ENCODE measurements at places on chromosomes 4 and X.

DNA sequence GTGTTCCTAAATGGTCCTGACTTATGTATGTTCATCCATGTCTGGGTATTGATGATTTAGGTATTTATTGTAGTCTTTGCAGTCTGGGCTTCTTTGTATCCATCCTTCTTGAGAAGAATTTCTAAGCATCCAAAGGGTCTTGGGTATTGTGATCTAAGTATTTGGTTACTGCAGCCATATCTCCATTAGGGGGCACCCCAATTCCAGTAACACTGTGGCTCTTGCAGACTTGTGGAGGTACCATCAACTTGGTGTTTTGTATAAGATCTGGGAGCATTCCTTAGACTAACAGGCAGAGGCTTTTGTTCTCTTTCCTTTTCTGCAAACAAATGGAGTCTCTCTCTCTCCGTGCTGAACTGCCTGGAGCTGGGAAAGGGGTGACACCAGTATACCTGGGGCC is 113.7 kb upstream of the NEXMIF start:
- no peak for DNase-seq

DNA sequence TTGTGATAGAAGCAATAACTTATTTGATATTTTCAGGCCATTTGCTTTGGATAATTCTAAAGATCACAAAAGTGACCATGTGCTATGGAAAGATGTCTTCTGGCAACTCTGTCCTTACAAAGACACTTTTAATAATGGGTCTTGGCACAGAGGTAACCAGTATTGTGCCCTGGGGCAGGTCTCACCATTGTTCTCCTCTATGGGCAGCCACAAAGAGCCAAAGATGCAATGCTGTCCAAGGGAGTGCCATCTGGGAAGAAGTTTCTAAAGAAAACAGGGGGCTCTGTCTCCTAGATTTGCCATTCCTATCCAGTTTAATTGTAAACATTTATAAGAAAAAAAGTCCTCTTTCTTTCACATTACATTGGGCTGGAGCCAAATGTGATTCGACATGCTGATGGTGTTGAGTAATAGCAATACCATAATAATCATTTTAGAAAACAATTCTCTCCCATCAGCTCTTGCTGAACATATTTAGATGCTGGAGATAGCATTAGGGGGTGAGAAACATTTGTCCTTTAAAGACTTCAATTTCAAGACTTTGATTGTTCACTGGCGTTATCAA is 179.9 kb downstream of the KIT start:
- DNase-seq = no peak

DNA sequence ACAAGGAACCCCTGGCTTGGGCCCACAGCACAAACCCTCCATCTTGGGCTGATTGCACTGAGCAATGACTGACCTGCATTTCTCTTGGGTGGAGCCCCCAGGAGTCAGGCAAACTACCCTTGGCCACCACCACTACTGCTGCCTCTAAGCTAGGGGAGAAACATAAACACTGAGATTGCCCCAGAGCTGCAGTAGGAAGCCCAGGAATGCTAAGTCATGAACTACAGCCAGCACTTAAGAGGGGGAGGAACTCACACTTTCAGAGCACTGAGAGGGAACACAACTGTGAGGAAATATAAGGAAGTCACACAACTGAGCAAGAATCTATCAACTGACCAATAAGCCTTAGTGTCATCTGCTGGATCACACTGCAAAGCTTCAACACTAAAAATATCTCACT is 111.6 kb upstream of the PPP3CA start:
- DNase-seq = no peak

DNA sequence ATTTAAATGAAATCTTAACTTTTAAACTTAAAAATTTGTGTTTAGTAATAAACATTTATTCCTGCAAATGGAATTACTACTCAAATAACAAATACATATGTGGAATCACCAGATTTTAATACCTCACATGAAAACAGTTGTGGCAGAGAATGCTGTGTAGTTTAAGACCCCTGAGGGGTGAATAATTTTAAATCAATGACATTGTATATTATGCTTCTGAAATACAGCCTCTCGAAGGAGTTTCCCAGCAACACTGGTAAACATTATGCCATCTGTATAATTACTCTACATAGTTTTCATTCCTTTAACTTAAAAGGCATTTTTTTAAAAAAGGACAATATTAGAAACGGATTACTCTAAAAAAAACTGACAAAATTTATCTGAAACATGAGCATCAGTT is 2313.3 kb downstream of the ARAP2 start:
- no peak for DNase-seq

DNA sequence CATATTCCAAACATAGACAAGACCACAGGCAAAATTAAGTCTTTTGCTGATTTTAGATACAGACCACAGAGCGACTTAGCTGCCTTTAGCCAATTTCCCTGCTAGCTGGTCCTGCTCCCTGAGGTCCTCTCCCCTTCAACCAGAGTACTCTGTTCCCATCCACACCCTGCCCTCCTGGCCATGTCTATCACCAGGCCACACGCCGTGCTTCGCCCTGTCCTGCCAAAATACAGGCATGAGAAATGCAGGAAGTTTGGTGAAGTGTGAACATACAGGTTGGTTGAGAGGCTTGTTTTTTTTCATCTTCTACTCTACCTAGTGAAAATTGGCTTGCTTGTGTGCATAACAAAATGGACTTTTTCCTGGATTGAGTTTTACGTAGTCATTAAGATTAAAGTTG is 226.2 kb upstream of the TENM3 start:
- DNase-seq = no peak

DNA sequence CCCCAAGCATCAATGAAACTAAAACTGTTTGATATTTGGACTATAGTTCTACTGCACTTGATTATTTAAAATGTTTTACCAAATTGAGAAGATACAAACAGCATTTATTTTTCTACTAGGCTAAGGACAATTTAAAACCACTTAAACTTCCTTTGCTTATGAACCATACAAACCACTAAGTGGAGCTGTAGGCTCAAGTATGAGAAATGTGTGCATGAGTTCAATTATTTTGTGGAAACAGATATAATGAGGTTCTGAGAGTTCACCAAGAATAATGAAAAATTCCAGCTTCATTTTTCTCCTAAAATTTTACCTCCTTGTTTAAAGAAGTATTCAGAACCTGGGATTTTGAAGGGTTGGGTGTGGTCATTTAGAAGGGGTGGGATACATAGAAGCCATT is 63.1 kb downstream of the SERPINA7 start:
- no peak for DNase-seq

DNA sequence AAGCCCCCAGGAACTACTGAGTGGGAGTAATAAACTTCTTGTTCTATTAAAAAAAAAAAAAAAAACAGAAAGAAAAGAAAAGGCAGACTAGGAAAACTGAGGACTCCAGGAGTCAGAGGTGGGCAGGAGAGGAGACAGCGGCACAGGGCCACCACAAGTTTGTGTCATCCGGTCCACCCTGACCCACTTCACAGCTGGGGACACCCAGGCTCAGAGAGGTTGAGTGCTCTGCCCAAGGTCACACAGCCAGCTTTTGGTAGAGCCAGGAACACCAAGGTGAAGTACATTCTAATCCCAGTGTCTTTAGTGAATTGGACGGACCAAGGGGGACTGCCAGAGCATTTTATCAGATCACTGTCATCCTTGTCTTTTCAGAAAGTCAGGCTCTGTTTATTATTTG is 16.4 kb upstream of the ABLIM2 start:
- no peak for DNase-seq

- no peak for DNase-seq
Observed at GRCh38 chrX:13223868-13224567, 95.8 kb downstream of the ATXN3L start.

GRCh38 chr4:77121736-77122240 is 35.2 kb upstream of the CCNG2 start:
- no peak for DNase-seq

DNA sequence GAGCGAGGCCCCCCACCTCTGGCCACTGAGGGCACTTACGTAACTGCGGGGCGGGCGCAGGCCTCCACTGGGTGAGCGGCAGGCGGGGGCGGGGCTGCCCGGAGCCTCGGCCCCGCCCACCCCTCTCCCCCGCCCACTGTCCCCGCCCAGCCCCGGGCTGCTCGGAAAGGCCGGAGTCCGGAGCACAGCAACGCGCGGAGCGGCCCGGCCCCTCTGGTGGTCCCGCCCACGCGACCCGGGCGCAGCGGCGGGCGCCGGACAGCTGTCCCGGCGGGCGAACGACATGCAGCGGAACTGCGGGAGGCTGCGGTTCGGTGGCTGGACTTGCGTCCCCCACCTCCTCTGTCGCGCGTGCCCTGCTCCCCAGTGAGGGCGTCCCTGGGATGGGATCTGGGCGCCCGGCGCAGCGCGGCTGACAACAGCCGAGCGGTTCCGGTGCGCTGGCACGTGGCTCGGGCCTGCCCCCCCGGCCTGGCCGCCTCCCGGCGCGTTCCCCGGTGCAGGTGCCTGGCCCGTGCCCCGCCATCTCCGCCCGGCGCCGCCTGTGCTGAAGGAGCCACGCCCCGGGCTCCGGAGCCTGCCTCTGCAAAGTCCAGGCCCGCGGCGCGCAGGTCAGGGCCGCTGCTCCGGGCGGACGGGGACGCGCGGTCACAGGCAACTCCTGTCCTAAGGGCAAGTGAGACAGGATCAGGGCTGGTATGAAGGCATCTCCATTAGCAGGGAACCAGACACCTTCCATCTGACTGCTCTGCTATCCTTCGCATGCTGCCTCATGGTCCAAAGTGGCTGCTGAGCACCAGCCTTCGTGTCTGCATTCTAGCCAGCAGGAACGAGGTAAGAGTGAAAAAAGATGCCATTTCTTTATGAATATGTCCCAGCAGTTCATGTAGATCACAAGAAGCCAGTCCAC is 21.8 kb upstream of the JAKMIP1 start:
- no peak for DNase-seq

DNA sequence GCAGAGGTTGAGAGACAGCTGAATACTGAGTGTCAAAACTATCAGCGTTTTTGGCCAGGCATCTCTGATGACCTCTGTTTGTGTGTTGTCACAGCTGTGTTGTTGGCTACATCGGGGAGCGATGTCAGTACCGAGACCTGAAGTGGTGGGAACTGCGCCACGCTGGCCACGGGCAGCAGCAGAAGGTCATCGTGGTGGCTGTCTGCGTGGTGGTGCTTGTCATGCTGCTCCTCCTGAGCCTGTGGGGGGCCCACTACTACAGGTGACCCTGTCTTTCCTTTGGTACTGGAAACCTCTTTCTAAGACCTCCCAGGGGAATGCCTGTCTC is 86.9 kb downstream of the EGF start:
- DNase-seq = no peak

DNA sequence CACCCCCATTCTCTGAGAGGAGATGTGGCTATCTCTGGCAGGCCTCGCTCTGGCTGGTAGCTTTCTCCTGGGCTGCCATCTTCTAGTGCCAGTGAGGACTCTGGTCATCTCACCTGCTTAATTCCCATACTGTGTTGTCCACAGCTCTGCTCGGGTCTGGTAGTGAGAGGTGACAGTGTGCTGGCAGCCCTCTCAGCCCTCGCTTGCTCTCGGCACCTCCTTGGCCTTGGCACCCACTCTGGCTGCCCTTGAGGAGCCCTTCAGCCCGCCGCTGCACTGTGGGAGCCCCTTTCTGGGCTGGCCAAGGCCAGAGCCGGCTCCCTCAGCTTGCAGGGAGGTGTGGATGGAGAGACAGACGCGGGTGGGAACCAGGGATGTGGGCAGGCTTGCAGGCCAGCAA is 52.7 kb downstream of the CPLX1 start:
- no peak for DNase-seq

- no peak for DNase-seq
Observed at GRCh38 chrX:112473654-112474053, 206.1 kb downstream of the LHFPL1 start.

Data from stimulated activated CD8-positive, alpha-beta memory T cell treated with anti-CD3 and anti-CD28 coated beads, Interleukin-4, amount 100 ng/mL, for 1 hour (primary cell).